ENCODE measurements at places on chromosomes 12 and 14.

- no peak for DNase-seq
Measured at GRCh38 chr12:122949405-122949804, 16.9 kb downstream of the ABCB9 start.

GRCh38 chr12:103676893-103677292 lies 89.8 kb downstream of the STAB2 start:
- no peak for DNase-seq

DNA sequence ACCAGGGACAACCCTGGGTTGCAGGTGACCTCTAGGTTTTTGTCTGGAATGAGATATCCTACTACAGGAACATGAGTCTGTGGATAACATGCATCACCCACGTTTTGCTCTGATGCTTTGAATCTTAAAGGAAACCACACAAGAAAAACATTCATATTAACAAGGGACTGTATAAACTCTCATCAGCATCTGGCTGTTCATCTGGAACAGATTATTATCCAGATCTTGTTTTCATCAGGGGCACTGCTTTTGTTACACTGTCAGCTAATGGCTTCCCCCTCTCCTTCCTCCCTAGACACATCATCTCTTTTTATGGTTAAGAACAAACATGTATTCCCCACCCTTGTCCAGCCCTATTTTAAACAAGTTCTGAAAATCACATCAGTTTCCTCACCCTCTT lies 1095.7 kb downstream of the AACS start:
- no peak for DNase-seq

- DNase-seq, result peak; percentile 9
Measured at GRCh38 chr14:21771671-21772070, 98.1 kb upstream of the OR4E1 start.

DNA sequence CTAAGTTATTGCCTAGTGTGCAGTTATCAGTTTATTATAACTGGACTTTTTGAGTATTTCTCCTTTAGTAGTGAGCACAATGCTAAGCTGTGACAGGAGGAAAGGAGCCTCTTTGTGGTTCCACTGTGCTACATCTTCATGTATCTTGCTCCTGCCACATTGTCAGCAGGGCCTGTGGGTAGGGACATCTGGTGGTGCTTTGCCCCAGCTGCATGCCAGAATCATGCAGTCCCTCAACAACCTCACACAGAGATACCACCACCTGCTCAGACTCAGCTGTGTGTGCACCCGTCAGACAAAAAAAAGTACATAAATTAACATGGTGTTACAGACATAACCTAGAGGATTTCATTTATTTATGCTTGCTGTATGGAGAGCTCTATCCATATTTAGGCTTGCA lies 51.1 kb downstream of the MIS18BP1 start:
- no peak for DNase-seq

- no peak for DNase-seq
Measured at GRCh38 chr12:28750946-28751685, 398.0 kb upstream of the FAR2 start.

DNA sequence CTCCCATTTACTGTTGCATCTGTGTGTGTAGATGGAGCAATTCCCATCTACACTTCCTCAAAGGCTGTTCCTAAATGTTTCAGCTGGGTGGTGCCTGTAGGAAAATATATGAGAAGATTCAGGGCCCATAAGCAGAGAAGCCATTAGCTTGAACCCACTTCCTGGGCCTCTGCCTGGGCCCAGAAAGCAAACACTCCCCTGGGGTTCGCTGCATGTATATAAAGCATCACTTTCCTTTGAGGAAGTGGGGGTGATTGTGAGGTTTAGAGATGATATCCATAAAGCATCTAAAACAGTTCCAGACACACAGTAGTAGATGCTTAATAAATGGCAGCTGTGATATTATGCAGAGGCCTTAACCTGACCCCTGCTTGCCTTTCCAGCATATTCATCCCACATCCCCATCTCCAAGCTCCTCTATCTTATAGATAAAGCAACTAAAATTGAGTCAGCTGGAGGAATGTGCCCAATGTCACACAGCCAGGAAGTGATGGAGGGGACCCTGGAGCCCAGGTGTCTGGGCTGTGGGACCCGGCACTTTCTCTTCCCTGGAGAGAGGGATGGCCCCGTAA lies 280.0 kb upstream of the CRY1 start:
- DNase-seq, result no peak

DNA sequence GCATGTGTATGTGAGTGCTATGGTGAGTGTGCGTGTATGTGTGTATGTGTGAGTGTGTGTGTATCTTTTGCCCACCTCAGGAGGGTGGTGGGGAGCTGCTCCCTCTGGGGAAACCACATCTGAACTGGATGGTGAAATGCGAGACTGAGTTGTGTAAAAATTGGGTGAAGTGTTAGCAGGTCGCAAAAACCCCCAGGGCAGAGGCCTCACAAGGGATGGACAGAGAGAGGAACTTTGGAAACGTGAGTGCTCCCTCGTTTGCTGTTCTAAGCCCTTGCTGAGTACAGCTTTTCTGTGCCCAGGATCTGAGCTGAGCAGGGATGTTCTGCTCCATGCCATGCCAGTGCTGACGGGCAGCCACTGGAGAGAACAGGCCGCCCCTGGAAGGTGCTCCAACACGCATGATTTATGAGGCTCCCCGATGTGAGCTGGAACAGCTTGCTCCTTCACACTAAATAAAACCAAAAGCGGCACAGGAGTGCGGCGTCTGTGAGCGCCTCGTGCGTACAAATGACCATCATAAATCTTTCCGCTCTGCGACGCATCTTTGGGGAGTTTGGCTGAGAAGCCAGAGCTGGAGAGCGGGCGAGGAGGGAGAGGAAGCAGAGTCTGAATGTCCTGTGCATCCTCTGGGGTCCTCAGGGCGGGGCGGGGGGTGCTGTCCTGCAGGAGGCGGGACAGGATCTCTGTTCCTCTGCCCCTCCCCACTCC lies 14.1 kb upstream of the GALNT9 start:
- DNase-seq, result no peak

DNA sequence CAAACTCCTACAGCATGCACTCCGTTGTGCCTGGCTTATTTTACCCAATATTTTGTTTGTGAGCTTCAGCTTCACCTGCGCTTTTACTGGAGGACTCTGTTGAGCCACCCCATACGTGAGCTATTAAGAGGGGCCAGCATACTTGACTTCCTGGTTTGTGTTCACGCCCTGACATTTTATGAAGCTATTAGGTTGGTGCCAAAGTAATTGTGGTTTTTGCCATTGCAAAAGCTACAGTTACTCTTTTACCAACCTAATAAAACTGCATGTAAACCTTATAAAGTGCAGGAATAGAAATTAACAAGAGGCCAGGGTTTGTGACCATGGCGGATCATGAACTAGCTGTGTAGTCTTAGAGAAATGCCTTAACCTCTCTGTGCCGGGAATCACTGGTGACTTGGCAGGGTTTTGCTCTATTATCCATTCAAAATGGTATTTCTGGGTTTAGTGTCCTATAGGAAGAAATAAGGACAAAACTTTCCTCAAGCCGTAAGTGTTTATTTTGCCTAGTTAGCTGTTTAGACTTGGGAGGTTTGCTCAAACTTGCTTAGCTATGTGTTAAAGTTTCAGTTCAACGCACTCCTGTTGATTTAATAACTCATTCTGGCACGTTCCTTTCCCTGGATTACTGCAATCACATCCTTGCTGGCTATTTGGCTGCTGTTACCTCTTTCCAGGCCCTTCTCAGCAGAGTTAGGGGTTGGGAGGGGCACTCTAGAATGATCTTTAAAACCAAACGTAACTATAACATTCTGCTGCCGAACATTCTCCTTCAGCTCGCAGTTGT lies 1027.6 kb downstream of the BCL11B start:
- no peak for DNase-seq

- no peak for DNase-seq
Measured at GRCh38 chr14:35549551-35549950, 15.6 kb downstream of the INSM2 start.

DNA sequence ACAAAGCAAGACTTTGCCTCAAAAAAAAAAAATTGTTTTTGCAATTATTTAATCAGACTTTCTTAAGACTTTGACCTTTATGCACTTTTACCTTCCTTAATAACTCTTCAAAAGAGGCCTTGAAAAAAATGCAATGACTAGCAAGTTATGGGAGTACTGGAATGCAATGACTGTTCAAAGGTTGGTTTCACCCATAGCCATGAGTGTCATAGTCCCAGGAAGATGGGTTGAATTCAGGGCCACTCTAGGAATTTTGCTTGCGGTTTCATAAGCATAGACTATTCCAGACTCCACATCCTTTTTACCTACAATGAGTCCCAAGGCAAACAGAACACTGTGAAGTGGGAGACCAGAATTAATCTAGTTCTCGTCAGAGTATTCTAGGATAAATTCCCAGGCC lies 29.4 kb upstream of the DENND5B start:
- peak; percentile 62 for DNase-seq

- DNase-seq, result peak; percentile 47
Measured at GRCh38 chr14:65813760-65814384, 401.3 kb downstream of the FUT8 start.

DNA sequence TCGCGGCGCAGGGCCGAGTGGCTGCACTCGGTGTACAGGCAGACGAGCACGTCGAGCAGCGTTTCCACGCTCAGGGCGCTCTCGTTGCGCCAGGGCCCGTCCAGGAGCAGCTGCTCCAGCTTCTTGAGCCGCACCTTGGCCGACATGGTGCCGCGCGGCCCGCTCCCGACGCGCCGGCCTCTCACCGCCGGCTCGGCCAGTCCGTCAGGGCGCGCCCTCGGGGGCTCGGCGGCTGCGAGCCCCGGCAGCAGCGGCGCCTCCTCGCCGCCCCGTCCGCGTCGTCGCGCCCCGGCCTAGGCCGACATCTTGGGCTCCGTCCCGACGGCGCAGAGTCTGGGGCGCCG lies 349 bp downstream of the CDC42BPB start:
- no peak for DNase-seq

- no peak for DNase-seq
Measured at GRCh38 chr12:85299053-85299452, 19.0 kb downstream of the ALX1 start.

GRCh38 chr14:103395244-103395643 lies 10.0 kb downstream of the MARK3 start:
- peak; percentile 42 for DNase-seq

DNA sequence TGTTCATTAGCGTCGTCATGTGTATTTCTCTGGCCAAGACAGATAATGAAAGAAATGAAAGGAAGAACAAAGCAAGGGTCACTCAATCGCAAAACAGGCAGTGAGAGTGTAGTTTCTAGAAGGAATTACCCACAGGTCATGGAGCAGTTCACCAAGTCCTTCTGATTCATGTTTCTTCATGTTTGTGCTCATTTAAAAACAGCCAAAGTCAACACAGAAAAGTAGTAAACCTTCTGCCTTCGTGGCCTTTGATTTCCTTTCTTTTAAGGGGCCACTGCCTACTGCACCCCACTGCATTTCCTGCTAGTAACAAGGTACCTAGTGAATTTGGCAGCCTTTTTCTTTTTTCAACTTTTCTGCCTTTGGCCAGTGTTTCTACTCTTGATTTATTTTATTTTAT lies 75.1 kb downstream of the KCNK13 start:
- DNase-seq, result no peak

DNA sequence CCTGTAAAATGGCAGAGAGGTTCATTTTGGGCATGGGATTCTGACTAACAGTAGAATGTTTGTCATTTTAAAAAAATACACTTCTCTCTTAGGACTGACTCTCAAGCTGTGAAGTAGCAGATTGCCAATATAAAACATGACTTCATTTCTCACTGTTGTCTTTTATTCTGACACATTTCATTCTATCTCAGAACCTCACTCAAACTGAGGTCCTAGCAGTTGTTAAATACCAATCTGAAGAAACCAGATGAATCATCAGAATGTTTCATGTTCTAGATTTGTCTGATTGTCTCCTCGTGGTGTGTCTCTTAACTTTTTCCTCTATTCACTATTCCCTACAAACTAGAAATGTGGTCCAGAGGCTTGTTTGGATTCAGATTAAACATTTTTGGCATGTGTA lies 276.5 kb upstream of the NPAS3 start:
- DNase-seq, result peak; percentile 34

GRCh38 chr14:33163109-33163508 lies 224.4 kb downstream of the NPAS3 start:
- DNase-seq, result no peak

DNA sequence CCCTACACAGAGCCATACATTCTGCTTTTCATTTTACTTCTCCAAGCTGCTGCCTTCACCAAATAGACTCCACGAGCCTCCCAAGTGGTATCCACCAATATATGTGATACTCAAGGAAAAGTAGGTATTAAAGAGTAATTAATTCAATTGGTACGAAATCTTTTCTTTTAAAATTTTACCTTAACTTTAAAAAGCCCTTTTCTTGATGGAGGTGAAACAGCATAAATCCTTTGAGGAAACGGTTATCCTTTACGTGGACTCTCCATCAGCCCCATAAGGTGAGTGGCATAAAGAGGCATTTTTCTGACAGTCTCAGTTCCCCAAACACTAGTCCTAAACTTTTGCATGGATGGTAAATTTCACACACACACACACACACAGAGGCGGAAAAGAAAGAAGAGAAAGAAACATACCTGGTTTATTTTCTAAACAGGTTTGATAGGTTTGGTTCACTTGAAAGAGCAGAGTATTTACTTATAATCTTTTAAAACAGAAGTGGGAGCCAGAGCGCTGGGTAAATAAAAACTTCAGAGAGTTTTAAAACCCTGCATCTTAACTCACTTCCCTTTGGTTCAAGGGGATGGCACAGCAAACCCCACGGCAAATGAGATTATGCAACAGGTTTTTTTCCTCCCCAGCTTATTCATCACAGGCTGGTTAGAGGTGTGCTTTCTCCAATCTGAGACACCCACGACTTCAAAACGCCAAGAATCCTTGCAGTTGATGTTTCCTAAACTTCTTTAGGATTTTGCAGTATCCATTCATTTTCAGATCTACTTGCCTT lies 1.9 kb downstream of the DUSP16 start:
- DNase-seq, result peak; percentile 77

DNA sequence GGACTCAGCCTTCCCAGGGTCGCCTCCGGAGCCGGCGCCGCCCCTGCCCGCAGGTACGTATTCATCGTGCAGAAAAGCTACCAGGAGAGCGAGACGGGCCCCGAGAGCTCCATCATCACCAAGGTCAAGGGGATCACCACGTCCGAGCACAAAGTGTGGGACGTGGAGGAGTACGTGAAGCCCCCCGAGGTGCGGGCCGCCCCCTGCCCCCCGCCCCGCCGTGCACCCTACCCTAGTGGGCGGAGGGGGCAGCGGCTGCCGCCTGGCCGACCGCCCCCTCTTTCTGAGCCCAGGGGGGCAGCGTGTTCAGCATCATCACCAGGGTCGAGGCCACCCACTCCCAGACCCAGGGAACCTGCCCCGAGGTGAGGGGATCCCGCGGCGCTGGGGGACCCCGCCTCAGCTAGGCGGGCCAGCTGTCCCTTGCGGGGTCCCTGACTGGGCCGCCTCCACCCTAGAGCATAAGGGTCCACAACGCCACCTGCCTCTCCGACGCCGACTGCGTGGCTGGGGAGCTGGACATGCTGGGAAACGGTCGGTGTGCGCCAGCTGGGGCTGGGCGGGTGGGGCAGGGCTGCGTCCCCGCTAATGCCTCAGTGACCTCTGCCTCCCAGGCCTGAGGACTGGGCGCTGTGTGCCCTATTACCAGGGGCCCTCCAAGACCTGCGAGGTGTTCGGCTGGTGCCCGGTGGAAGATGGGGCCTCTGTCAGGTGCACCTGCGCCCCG lies 973 bp downstream of the P2RX2 start:
- DNase-seq, result no peak

All from kidney tubule cell (primary cell).